Transverse colon (tissue), 4 donors: ENCODE measurements at places on chromosomes 1 and 21. TPM values are rescaled to one million over a fixed set of nuclear protein-coding genes. Genes with fewer than 3 reads are reported as not detected.

GRCh38 chr21:45993210-45994085, 11.9 kb downstream of the COL6A1 start:
- H3K4me3 ChIP-seq: no peak overlapping the region
- peak; percentile 10 for DNase-seq
- no peaks in the 10 kb centered on the region for H3K36me3 ChIP-seq
- H3K27ac ChIP-seq: peak overlapping the region; percentile 49

- H3K4me1 ChIP-seq: peaks cover 48% of the 10 kb centered on the region
- no peak overlapping the region for H3K4me3 ChIP-seq
- no peaks in the 10 kb centered on the region for H3K27me3 ChIP-seq
- H3K27ac ChIP-seq: no peak overlapping the region
- DNase-seq: no peak
- H3K36me3 ChIP-seq: no peaks in the 10 kb centered on the region
Observed at GRCh38 chr21:14875704-14876523, 188.9 kb downstream of the NRIP1 start.

GRCh38 chr21:35716876-35717565, 343.3 kb downstream of the SETD4 start:
- H3K4me3 ChIP-seq: no peak overlapping the region
- DNase-seq: no peak
- H3K27me3 ChIP-seq: no peaks in the 10 kb centered on the region
- no peaks in the 10 kb centered on the region for H3K4me1 ChIP-seq
- no peak overlapping the region for H3K27ac ChIP-seq

DNA sequence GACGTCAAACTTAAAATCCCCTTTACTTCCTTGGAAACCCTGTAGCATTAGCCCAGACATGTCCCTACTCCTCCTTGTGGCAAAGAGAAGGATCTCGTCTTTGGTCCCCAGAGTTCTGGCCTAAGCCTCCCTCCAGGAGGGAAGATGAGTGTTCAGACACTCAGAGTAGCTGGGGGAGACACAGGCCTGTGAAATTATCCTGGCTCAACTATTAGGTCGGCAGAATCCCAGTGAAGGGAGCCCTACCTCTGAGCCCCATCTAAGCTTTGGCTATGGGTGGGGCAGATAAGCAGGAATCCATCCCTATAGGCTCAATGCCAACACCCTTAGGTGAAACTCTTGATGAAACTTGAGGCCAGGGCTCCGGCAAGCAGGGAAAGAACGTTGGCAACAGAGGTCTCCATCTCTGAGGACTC, 1.7 kb upstream of the SFN start:
- peaks cover 21% of the 10 kb centered on the region for H3K4me1 ChIP-seq
- no peak overlapping the region for H3K4me3 ChIP-seq
- no peaks in the 10 kb centered on the region for H3K27me3 ChIP-seq
- H3K36me3 ChIP-seq: no peaks in the 10 kb centered on the region
- H3K27ac ChIP-seq: peak overlapping the region; percentile 51

- H3K27me3 ChIP-seq: no peaks in the 10 kb centered on the region
- DNase-seq: peak; percentile 13
- no peaks in the 10 kb centered on the region for H3K4me1 ChIP-seq
Observed at GRCh38 chr1:10424034-10424433, 6.2 kb upstream of the CENPS start.

DNA sequence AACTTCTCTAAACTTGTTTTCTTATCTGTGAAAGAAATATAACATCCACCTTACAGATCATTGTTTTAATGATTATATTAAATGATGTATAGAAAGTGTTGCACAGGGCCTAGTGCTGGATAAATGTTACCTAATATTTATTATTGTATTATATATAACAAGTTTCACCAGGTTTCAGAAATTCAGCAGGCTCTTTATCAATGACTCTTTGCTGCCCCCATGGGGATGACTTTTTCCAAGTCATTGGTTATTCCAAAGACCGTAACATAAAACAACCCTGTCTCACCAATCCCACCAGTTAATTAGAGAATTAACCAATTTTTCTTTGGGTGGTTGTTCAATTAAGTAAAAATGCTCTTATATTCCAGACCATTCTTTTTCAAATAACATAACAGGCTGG, 7.3 kb upstream of the DEDD start:
- no peak for DNase-seq
- peaks cover 4% of the 10 kb centered on the region for H3K4me1 ChIP-seq
- no peaks in the 10 kb centered on the region for H3K36me3 ChIP-seq
- H3K27ac ChIP-seq: no peak overlapping the region
- H3K27me3 ChIP-seq: no peaks in the 10 kb centered on the region

DNA sequence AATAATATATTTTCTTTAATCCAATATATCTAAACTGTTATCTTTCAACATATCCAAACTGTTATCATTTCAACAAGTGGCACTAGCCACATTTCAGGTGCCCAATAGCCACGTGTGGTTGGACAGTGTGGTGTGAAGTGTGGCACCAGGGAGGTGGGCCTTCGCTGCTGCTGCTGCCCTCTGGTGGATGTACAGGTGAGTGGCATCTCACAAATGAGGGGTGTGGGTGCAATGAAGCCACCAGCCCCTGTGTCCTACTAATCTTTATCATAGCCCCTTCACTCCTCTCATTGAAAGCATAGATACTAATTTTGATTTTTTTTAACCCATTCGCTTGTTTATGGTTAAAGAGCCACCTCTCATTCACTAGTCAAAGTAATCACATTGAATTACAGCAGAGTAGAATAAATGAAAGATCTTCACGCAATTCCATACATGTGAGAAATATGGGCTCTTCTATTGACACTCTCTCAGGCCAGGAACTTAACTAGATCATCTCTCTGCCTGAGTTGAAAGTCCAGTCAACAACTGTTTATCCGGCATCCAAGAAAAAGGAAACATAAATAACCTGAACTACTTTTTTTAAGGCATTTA, 499.2 kb downstream of the OMA1 start:
- no peaks in the 10 kb centered on the region for H3K36me3 ChIP-seq
- peak; percentile 21 for DNase-seq
- H3K27me3 ChIP-seq: no peaks in the 10 kb centered on the region
- no peaks in the 10 kb centered on the region for H3K4me1 ChIP-seq
- H3K27ac ChIP-seq: no peak overlapping the region

DNA sequence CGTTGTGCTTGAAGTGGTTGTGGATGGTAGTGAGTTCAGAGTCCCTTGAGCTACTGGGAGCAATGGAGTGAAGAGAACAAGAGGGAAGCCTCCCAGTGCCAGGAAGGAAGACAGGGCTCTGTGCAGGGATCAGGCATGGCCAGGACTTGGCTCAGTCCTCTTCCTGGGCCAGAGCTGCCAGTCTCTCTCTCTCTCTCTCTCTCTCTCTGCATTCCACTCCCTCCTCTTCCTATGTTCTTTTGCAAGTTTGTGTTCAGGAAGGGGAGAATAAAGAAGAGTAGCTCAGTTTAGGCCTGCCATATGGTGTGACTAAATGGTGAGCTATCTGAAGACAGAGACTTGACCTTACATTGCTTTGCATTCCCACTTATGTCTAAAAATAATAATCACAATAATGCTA, 20.5 kb upstream of the RPTN start:
- H3K27me3 ChIP-seq: peaks cover 2% of the 10 kb centered on the region
- H3K4me1 ChIP-seq: no peaks in the 10 kb centered on the region
- no peak overlapping the region for H3K27ac ChIP-seq
- no peak for DNase-seq
- no peak overlapping the region for H3K4me3 ChIP-seq
- no peaks in the 10 kb centered on the region for H3K36me3 ChIP-seq

DNA sequence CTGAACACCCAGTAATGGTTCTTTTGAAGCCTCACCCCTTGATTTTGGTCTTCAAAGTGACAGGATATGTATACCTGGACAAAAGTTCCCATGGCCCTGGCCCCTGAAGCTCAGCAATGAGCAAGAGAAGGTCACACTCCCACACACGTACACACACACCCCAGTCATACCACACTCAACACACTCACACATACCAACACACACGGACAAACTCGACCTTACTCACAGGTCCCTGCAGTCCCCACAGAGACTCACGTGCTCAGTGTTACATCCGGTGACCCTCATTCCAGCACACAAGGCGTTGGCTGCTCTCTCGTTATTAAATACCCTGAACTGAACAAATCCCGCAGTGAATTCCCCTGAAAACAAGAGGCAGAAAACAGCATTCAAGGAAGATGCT, 5.9 kb downstream of the ITLN1 start:
- H3K36me3 ChIP-seq: no peaks in the 10 kb centered on the region
- no peaks in the 10 kb centered on the region for H3K4me1 ChIP-seq
- no peaks in the 10 kb centered on the region for H3K27me3 ChIP-seq
- no peak overlapping the region for H3K4me3 ChIP-seq

DNA sequence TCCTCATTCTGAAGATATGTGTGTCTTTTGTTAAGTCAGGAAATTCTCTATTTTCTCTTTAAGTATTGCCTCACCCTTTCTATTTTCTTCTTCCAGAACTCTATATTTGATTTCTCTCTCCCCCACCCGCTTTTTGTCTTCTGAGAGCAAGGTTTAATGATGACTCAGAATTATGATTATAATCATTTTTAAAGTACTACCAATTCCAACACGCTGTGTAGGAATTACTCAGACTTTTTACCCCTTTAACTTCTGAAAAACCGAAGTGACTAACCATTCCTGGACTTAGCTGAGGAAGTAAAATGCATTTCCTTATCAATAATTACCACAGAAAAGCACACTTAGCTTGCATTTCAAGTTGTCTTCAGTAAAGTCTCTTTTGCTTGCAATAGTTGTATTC, 20.8 kb upstream of the SCYL3 start:
- H3K4me1 ChIP-seq: peaks cover 6% of the 10 kb centered on the region
- H3K4me3 ChIP-seq: no peak overlapping the region
- H3K36me3 ChIP-seq: no peaks in the 10 kb centered on the region
- H3K27me3 ChIP-seq: no peaks in the 10 kb centered on the region
- DNase-seq: no peak

GRCh38 chr1:66446261-66447001, 87.5 kb upstream of the SGIP1 start:
- no peak for DNase-seq
- H3K4me1 ChIP-seq: no peaks in the 10 kb centered on the region
- no peaks in the 10 kb centered on the region for H3K27me3 ChIP-seq
- H3K36me3 ChIP-seq: no peaks in the 10 kb centered on the region
- no peak overlapping the region for H3K4me3 ChIP-seq

Gene ADAMTSL4
- 7.2 TPM for total RNA-seq

Gene TMEM82
- 13.2 TPM for total RNA-seq

Gene NR1I3
- not detected for total RNA-seq

Gene NOS1AP
- 34.8 TPM for total RNA-seq
